ENCODE measurements at places on chromosomes 1 and 21. TPM values are rescaled to one million over a fixed set of nuclear protein-coding genes. Genes with fewer than 3 reads are reported as not detected.

The ARHGAP30 gene
- not detected for total RNA-seq

The PDC gene
- total RNA-seq = not detected

The RNU1-4 gene
- under 0.01 TPM for total RNA-seq

The THEM5 gene
- total RNA-seq = not detected

The HSPA6 gene
- total RNA-seq = not detected

All from hair follicle dermal papilla cell (primary cell).